ENCODE measurements at places on chromosomes 16 and 17.

- no peak for DNase-seq
Observed at GRCh38 chr17:81294512-81295030, 536 bp downstream of the SLC38A10 start.

GRCh38 chr17:45441526-45442310, 9.0 kb upstream of the ARHGAP27 start:
- no peak for DNase-seq

GRCh38 chr17:42071810-42072209, 21.4 kb upstream of the C17orf113 start:
- DNase-seq, result no peak

DNA sequence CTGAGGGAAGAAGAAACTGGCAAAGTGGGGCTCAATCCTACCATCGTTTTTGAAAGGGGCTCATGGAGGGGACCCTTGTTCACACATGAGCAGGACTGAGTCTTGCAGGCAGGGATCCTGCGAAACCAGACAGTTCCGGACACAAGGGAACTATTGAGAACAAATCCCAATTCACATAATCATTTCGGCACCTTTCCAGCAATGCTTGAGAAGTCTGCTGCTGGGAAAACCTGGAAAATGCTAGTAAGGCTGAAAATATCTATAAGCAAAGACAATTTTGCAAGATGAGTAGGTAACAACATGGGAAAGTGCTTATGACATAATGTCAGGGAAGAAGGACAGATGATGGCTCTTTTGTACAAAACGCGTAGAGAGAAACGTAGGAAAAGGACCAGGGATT, 52.1 kb upstream of the BPTF start:
- no peak for DNase-seq

GRCh38 chr16:73319737-73320136, 271.8 kb upstream of the ZFHX3 start:
- no peak for DNase-seq

- no peak for DNase-seq
Observed at GRCh38 chr16:2675714-2676113, 6.6 kb upstream of the KCTD5 start.

DNA sequence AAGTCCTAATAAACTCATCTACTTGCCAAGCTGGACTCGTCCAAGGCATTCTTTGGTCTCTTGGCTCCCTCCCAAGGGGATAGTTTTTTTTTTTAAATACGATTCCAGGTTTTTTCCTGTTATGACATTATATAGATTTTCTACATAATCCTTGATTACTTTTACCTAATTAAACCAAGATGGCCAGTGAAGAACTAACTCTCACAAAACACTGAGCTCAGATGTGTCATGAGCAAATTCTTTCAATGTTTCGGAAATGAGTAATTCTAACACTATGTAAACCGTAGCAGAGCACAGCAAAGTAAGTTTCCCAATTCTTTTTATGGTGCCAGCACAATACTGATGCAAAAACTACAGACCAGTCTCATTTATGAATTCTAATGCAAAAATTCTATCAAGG, 1.8 kb downstream of the ZNF23 start:
- DNase-seq, result no peak

DNA sequence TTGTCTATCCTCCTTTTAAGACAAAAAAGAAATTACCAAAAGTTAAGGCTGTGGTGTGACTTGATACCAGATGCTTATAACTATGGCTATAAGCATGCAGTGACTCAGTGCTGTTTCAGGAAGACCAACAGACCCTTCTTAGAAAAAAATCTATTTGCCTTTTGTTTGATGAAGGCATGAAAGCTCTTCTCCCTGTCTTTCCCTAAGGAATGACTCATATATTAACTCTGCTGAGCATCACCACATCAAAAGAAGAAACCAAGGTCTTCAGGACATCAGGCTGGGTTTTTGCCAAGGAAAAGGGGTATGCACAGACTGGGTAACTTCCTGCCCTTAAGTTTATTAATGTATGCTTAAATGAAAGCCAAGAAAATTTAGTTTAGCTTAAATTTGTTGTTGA, 47.1 kb downstream of the VMP1 start:
- DNase-seq, result no peak

- DNase-seq, result peak; percentile 12
Observed at GRCh38 chr17:42843358-42843934, 934 bp upstream of the AOC2 start.

GRCh38 chr17:39831588-39831987, 32.5 kb downstream of the IKZF3 start:
- no peak for DNase-seq

GRCh38 chr16:89506791-89507191, 1.4 kb upstream of the SPG7 start:
- DNase-seq, result no peak

GRCh38 chr16:85998868-85999729, 100.1 kb downstream of the IRF8 start:
- DNase-seq, result no peak

DNA sequence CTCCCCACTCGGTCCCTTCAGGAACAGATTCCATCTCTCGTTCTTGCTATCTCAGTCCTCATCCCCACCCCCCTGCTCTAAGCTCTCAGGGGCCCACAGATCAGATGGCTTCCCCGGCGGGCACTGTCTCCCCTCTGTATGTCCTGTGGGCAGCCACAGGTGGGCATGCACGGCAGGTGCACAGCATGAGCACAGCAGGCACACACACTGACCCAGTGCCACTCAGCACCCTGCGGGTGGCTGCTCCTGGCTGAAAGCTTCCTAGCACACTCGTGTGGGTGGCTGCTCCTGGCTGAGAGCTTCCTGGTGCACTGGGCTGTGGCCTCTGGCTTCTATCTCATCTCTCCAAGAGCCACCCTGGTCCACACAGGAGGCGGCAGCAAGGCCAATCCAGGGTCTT, 44.5 kb upstream of the SMIM36 start:
- DNase-seq, result no peak

DNA sequence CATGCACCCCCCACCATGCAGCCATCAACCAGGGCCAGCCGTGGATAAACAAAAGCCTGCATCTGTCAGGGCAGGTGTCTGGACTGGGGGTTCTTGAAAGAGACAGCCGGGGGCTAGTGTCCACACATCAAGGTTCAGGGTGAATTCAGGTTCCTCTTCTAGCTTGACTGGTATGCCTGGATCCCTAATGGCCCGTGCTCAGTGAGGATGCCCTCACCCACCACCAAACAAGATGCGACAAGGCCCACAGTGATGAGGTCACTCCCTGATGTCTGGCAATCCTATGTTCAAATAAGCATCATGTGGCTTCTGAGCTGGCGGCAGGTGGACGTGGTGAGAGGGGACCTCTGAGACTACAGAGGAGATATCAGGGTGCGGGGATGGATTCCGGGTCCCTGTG, 64.6 kb downstream of the GOSR1 start:
- DNase-seq, result no peak

DNA sequence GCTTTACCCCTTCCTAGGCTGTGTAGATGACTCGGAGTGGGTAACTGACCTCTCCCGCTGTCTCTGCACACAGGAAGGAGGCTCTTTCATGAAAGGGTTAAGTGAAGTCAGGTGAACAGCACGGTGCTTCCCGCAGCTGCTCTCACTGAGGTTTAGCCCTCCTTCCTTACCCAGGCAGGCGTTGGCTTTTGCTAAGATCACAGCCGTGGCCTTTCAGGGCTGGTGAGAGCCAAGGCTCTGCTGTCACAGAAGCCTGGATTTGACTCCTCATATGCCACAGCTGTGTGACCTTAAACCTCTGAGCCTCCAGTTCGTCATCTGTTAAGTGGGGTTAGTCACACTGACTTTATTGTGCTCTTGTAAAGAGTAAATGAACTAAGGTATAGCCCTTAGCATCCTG, 90.9 kb upstream of the PLCG2 start:
- no peak for DNase-seq

- no peak for DNase-seq
Observed at GRCh38 chr17:30922235-30923030, 688 bp downstream of the ADAP2 start.

DNA sequence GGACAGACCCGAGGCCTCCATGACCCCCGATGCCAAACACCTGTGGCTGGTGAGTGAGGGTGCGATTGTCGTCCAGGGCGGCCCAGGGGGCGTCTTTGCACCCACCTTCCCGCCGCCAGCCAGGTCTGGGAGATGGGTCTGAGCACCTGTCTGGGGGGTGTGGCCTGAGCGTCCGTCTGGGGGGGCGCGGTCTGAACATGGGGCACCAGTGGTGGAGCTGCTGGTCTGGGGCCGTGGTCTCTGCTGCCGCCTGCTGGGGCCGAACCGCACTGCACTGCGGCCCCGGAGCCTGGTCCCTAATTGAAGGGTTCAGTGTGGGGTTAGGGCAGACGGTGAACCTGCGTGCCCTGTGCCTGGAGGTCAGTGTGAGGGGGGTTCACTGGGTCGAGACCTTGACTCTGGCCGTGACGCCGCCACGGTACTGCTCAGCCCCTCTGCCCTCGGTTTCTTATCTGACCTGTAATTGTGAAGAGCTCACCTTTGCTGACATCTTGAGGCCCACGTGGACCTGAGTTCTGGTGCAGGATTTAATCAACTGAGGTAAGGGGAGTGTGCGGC, 12.6 kb upstream of the TCF25 start:
- DNase-seq, result no peak

DNA sequence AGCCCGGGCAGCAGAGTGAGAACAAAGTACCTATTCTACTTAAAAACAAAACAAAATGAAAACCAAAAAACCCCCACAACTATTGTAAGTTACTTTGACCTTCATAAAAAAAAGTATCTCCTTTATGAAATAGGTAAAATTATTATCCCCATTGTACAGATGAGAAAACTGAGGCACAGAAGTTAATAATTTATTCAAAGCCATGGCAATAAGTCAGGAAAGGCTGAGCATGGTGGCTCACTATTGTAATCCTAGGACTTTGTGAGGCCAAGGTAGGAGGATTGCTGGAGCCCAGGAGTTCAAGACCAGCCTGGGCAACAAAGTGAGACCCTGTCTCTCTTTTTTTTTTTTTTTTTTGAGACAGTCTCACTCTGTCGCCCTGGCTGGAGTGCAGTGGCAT, 30.5 kb downstream of the FCSK start:
- no peak for DNase-seq

GRCh38 chr17:81200695-81201580, 21.8 kb downstream of the CEP131 start:
- no peak for DNase-seq

- DNase-seq, result no peak
Observed at GRCh38 chr16:50696575-50697420, 3.4 kb downstream of the NOD2 start.

GRCh38 chr17:46071796-46072195, 72.7 kb downstream of the STH start:
- DNase-seq, result peak; percentile 81

DNA sequence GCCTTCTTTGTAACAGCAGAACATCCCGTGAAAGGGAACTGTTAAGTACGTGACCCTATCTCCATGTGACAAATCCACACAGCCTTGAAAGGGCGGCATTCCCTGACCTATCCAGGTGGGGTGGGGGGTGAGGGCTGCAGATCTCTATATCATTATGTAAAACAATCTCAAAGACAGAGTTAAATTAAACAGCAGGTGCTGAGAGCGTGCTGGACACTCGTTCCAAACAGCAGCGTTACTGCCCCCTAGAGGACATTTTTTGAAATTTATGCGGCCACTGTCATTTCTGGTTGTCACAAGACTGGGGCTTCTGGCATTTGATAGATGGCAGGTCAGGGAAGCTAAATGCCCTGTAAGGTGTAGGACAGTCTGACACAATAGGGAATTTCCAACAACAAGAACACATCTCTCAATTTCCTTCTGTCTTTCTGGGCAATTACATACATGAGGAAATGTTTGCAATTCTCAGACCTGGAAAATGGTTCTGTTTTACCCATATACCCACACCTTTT, 6.7 kb upstream of the SLC25A39 start:
- DNase-seq, result peak; percentile 65
